ENCODE measurements at places on chromosomes 7 and 10.
A peak's percentile ranks its signal among the peaks of the same experiment; 100 is the strongest.

GRCh38 chr10:71482620-71483019, 85.9 kb downstream of the CDH23 start:
- no peak for DNase-seq

DNA sequence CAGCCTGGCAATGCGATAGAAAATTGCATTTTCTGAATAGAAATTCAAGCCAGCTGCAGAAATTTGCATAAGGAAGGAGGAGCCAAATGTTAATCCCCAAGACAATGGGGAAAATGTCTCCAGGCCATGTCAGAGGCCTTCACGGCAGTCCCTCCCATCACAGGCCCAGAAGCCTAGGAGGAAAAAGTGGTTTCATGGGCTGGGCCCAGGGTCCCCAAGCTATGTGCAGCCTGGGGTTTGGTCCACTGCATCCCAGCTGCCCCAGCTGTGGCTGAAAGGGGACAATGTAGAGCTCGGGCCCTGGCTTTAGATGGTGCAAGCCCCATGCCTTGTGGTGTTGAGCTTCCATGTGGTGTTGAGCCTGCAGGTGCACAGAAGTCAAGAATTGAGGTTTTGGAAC, 10.0 kb upstream of the GARIN1A start:
- DNase-seq, result no peak

GRCh38 chr7:101884671-101885596, 67.5 kb downstream of the CUX1 start:
- DNase-seq, result peak; percentile 78

- DNase-seq, result no peak
These were observed 10.4 kb downstream of the ALDH18A1 start for GRCh38 chr10:95646160-95646559.
